Activated CD4-positive, alpha-beta T cell treated with anti-CD3 and anti-CD28 coated beads, Interleukin-2, amount 10 ng/mL, durations not matched to agents 7 days and 5 days (primary cell): ENCODE measurements at places on chromosomes 11 and 22. TPM values are rescaled to one million over a fixed set of nuclear protein-coding genes. Genes with fewer than 3 reads are reported as not detected.

DNA sequence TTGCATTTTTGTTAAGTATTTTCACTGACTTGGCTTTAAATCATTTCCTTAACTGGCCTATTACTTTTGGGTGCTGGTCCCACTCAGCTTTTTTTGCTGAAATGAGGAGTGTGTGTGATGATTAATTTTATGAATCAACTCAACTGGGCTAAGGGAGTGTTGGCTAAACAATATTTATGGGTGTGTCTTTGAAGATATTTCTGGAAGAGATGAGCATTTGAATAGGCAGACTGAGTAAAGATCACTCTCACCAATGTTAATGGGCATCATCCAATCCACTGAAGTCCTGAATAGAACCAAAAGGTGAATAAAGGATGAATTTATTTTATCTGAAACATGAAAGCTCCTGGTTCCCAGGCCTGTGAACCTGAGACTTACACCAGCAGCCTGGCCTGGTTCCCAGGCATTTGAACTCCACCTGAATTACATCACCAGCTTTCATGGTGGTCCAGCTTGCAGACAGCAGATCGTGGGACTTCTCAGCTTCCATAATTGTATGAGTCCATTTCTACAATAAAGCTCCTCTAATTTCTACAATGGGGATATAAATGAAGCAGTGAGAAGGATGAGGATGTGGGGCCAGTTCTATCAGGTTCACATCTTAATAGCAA, 241.3 kb upstream of the ZC3H12C start:
- no peak for DNase-seq
- H3K4me3 ChIP-seq = no peak overlapping the region

- no peaks in the 10 kb centered on the region for H3K4me1 ChIP-seq
- H3K27ac ChIP-seq = no peak overlapping the region
- H3K36me3 ChIP-seq = no peaks in the 10 kb centered on the region
- H3K4me3 ChIP-seq = no peak overlapping the region
- DNase-seq = no peak
- H3K27me3 ChIP-seq = peaks cover 1% of the 10 kb centered on the region
Observed at GRCh38 chr11:20547411-20547810, 52.0 kb upstream of the SLC6A5 start.

DNA sequence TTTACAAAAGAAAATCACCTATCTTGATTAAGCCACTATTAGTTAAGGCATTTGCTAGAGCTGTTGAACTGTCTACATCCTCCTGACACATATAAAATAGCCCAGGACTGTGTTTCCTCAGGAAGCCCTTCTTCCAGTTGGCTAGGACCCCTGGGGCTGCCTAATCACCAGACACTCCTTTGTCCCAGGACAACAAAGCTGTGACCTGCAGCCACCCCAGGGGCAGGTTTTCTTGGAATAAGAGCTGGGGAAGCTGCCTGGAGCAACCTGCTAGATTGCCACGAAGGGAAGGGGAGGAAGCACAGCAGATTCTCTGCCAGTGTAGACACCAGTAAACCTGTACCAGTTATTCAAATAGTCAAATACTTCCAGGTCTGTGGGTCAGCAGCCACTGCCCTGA, 17.6 kb downstream of the CHST1 start:
- H3K27ac ChIP-seq = no peak overlapping the region
- H3K36me3 ChIP-seq = no peaks in the 10 kb centered on the region
- H3K4me1 ChIP-seq = no peaks in the 10 kb centered on the region
- no peak for DNase-seq
- no peak overlapping the region for H3K4me3 ChIP-seq
- peaks cover 13% of the 10 kb centered on the region for H3K27me3 ChIP-seq

DNA sequence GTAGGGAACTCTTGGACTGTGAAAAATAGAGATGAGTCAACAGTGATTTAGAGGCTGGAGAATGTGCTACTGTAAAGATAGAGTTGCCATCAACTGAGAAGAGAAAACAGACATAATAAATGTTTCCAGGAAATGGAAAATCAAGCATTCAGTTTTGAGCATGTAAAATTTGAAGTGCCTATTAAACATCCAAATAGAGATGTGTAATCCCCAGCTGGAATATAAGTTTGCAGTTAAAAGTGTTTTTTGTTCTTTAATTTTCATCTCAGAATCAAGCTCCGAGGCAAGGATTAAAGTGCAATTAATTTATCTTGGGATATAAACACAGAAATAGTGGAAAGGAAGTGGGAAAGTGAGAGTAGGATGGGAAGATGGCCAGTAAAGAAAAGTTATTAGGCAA, 666.0 kb upstream of the RAG2 start:
- no peaks in the 10 kb centered on the region for H3K4me1 ChIP-seq
- H3K27me3 ChIP-seq = no peaks in the 10 kb centered on the region
- no peak overlapping the region for H3K4me3 ChIP-seq
- H3K36me3 ChIP-seq = no peaks in the 10 kb centered on the region

DNA sequence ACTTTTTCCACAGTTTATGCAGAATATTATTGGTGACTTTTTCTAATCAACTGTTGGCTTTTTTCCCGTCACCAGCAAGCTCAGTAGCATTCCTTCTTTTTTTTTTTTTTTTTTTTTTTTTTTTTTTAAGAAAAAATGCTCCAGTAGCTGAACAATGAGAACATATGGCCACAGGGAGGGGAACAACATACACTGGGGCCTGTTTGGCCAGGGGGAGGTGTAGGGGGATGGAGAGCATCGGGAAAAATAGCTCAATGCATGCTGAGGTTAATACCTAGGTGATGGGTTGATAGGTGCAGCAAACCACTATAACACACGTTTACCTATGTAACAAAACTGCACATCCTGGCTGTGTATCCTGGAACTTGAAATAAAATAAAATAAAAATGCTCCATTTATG, 82.5 kb downstream of the ARHGAP42 start:
- no peak overlapping the region for H3K27ac ChIP-seq
- no peak overlapping the region for H3K4me3 ChIP-seq
- H3K27me3 ChIP-seq = no peaks in the 10 kb centered on the region

DNA sequence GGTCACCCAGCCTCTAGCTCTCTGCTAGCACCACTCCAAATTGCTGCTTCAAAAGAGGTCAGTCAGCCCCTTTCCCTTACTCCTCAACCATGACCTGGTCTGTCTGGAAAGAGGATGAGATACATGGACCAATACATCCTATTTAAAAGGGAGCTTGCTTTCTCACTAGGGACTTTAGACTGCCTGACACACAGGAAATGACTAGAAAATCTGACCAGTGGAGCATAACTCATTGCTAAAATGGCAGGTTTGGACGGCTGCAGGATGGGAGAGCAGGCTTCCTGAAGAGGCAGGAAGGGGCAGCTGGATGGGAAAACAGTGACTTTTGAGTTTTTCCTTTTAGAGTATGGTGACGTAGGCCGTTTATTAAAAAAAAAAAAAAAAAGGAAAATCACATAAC, 25.3 kb downstream of the STIM1 start:
- no peak overlapping the region for H3K4me3 ChIP-seq
- no peak for DNase-seq
- peak overlapping the region; percentile 61 for H3K27ac ChIP-seq

- H3K27ac ChIP-seq = no peak overlapping the region
- no peaks in the 10 kb centered on the region for H3K4me1 ChIP-seq
- H3K4me3 ChIP-seq = no peak overlapping the region
- H3K36me3 ChIP-seq = no peaks in the 10 kb centered on the region
- H3K27me3 ChIP-seq = no peaks in the 10 kb centered on the region
Observed at GRCh38 chr11:26126741-26127140, 205.2 kb upstream of the ANO3 start.

DNA sequence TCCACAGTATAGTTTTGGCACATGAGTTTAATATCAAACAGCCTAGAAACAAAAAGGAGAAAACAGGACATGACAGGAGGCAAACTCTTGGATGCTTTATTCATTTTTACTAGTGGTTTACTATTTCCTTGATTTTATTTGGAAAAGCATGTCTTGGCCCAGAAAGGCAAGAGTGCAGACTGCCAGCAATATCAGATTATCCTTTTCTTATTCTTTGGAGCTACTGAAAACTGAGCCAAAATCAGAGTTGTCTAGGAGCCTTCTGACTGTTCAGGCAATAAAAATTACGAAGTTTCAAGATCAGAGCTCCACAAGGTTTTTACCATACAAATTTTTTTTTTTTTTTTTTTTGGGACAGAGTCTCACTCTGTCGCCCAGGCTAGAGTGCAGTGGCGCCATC, 16.0 kb downstream of the CELF1 start:
- H3K4me3 ChIP-seq = no peak overlapping the region
- H3K27ac ChIP-seq = no peak overlapping the region
- H3K4me1 ChIP-seq = peaks cover 36% of the 10 kb centered on the region
- no peaks in the 10 kb centered on the region for H3K27me3 ChIP-seq
- peaks cover 20% of the 10 kb centered on the region for H3K36me3 ChIP-seq

GRCh38 chr22:43852573-43853327, 9.6 kb downstream of the SULT4A1 start:
- H3K27ac ChIP-seq = no peak overlapping the region
- H3K27me3 ChIP-seq = peaks cover 10% of the 10 kb centered on the region
- H3K4me3 ChIP-seq = no peak overlapping the region
- DNase-seq = no peak

DNA sequence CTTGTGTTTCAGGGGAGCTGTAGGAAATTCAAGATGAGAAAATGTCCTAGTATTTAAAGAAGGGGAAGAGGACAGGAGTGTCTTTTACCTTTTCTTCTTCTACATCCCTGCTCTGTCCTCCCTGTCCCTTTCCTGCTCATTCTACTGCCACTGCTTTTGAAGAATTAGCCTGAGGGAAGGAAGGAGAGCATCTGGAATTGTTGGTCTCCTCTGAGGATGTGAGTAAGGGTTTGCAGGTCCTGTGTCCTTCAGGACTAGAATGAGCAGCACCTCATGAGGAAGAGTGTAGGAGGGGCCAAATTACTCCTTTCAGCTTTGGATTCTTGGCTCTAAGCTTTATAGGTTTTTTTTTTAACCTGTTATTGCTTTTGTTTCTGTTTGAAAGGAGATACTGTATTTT, 24.2 kb downstream of the SNU13 start:
- no peak for DNase-seq
- H3K4me1 ChIP-seq = peaks cover 13% of the 10 kb centered on the region
- H3K36me3 ChIP-seq = peaks cover 44% of the 10 kb centered on the region
- H3K4me3 ChIP-seq = no peak overlapping the region

DNA sequence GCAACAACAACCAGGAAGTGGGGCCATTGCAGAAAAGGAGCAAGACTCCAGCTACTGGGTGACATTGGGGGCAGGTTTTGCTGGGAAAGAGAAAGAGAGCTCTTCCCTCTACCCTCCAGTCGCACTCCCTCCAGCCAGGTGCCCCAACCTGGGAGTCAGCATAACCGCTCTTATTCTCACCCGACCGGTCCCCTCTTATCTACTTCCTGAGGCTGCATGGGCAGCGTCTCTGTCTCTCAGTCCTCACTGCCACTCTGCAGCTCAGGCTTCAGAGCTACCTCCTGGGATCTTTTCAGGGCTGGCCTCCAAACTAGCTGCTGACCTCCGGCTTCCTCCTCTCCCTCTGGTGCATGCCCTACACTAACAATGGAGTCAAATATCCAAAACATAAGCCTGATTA, 5.1 kb downstream of the ZNF70 start:
- H3K27me3 ChIP-seq = no peaks in the 10 kb centered on the region
- DNase-seq = no peak
- H3K4me3 ChIP-seq = no peak overlapping the region
- peaks cover 11% of the 10 kb centered on the region for H3K4me1 ChIP-seq
- H3K27ac ChIP-seq = no peak overlapping the region

- no peaks in the 10 kb centered on the region for H3K4me1 ChIP-seq
- no peak overlapping the region for H3K27ac ChIP-seq
- H3K4me3 ChIP-seq = no peak overlapping the region
- no peaks in the 10 kb centered on the region for H3K27me3 ChIP-seq
- no peak for DNase-seq
Observed at GRCh38 chr22:49369726-49370626, 457.7 kb downstream of the BRD1 start.

DNA sequence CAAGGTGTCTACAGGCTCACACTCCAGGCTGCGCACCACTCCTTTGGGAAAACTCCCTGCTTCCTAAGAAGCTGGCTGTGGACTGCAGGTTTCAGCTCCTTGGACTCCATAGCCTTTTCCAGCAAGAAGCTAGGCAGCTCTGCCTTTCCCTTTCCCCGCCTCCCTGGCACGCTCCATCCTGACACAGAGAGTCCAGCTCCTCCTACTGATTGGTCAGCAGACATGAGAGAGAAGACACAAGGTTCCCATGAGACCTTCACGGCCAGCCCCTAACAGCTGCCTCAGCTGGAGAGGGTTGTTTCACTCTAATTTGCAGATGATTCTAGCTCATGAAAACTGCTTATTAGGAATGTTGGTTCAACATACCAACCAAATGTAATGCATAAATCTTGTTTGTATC, 27.6 kb downstream of the TENM4 start:
- H3K27ac ChIP-seq = no peak overlapping the region
- no peak overlapping the region for H3K4me3 ChIP-seq
- H3K4me1 ChIP-seq = no peaks in the 10 kb centered on the region
- no peak for DNase-seq
- H3K27me3 ChIP-seq = no peaks in the 10 kb centered on the region

- H3K27me3 ChIP-seq = no peaks in the 10 kb centered on the region
- H3K27ac ChIP-seq = no peak overlapping the region
- DNase-seq = no peak
- peaks cover 30% of the 10 kb centered on the region for H3K36me3 ChIP-seq
Observed at GRCh38 chr11:75986966-75987365, 172.0 kb downstream of the UVRAG start.

GRCh38 chr22:49602481-49602880, 225.2 kb downstream of the BRD1 start:
- H3K36me3 ChIP-seq = peaks cover 23% of the 10 kb centered on the region
- DNase-seq = no peak
- H3K4me1 ChIP-seq = peaks cover 9% of the 10 kb centered on the region

DNA sequence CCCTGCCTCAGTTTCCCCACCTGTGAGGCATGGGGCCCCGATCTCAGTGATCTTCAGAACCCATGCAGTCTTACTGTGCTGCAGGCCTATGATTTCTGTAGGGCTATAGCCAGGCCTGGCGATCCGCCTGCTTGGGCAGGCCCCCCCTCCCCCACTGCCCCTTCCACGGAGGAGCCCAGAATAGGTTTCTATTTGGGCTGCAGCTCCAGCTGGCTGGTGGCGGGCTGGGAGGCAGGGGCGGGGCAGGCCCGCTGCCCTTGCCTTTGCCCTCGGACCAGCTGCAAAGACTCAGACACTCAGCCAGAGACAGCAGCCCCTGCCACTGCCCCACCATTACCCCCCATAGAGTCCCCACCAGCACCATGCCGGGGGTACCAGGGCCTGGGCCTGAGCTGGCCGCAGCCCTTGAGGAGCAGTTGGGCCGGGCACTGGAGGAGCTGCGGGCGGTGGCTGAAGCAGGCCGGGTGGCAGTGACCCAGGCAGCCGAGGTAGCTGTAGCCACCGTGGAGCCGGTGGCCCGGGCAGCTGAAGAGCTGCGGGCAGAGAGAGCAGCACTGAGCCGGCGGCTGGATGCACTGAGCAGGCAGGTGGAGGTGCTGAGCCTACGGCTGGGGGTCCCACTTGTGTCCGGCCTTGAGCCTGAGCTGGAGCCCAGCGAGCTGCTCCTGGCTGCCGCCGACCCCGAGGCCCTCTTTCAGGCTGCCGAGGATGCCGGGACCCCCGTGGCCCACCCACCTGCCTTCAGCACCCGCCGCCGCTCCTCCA, 12.2 kb downstream of the SMTN start:
- DNase-seq = no peak
- no peak overlapping the region for H3K4me3 ChIP-seq
- H3K27ac ChIP-seq = no peak overlapping the region
- no peaks in the 10 kb centered on the region for H3K27me3 ChIP-seq
- H3K36me3 ChIP-seq = peaks cover 12% of the 10 kb centered on the region
- H3K4me1 ChIP-seq = no peaks in the 10 kb centered on the region

- no peak for DNase-seq
- no peaks in the 10 kb centered on the region for H3K27me3 ChIP-seq
- peaks cover 1% of the 10 kb centered on the region for H3K4me1 ChIP-seq
- H3K27ac ChIP-seq = no peak overlapping the region
- no peak overlapping the region for H3K4me3 ChIP-seq
Observed at GRCh38 chr11:73400293-73400692, 24.1 kb downstream of the RELT start.

The GP1BB gene
- total RNA-seq = not detected

The SLC5A4 gene
- total RNA-seq = not detected

The ACCS gene
- 11.7 TPM for total RNA-seq
